ENCODE measurements at places on chromosomes 13 and 19.
A peak's percentile ranks its signal among the peaks of the same experiment; 100 is the strongest.

- peak; percentile 69 for DNase-seq
Measured at GRCh38 chr19:46373491-46374359, 26.8 kb downstream of the PPP5C start.

DNA sequence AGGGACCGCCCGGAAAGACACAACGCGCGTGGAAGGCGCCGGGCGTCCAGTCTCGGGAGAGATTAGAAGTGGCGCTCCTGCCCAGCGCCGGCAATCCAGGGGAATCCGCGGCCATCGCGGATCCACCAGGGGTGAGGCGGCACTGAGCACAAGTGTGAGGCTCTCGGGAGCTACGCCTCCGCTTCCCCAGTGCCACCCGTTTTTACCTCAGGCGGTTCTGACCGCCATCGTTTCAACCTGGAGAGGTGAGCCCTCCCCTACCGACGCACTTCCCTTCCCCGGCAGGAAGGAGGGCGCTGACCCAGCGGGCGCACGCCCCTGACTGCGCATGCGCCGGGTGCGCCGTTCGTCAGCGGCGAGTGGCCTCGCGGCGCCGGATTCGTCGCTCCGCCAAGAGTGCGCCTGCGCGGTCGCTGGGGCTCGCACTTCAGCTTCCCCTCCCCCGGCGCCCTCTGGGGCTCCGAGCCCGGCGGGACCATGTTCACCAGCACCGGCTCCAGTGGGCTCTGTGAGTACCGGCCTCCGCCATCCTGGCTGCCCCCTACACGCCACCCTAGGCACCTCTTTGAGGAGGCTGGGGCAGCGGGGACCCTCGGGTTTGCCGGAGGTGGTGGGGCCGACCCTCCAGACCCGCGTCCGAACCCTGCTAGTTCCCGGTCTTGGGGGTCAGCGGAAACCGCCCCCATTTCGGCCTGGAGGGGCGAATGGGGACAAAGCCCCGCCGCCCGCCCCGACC is at the start of gene UBAC2:
Gene UBAC2, plus strand, starts transcription at position 423 of the 736 bp plus-strand sequence. Its CDS starts 55 bp downstream, at position 478.
- DNase-seq, result peak; percentile 92

DNA sequence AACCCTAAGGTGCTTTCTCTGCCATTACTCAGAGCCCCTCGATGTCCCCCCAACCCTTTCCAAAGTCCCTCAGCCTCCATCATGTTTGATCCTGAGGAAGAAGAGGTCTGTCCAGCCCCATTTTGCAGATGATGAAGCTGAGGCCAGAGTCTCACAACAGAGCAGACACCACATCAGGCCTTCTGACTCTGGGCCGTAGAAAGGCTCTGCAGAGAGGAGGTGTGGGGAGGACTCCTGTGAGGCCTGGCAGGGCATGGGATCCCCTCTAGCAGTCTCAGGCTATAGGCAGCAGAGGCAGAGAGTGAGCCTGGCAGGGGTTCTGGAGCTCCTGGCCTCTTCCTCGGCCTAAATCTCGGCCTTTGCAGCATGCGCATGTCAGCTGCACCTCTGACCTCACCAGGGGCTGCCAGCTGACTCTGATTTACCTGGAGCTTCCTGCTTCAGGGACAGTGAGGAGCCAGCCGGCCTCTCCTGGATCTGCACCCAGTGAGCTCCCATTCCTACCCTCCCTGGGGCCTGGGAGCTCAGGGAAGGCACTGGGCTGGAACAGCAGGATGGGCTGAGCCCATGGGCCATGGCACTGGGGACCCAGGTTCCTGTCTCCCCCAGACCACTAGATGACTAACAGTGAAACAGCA is 41.7 kb upstream of the VSTM2B start:
- DNase-seq, result no peak

DNA sequence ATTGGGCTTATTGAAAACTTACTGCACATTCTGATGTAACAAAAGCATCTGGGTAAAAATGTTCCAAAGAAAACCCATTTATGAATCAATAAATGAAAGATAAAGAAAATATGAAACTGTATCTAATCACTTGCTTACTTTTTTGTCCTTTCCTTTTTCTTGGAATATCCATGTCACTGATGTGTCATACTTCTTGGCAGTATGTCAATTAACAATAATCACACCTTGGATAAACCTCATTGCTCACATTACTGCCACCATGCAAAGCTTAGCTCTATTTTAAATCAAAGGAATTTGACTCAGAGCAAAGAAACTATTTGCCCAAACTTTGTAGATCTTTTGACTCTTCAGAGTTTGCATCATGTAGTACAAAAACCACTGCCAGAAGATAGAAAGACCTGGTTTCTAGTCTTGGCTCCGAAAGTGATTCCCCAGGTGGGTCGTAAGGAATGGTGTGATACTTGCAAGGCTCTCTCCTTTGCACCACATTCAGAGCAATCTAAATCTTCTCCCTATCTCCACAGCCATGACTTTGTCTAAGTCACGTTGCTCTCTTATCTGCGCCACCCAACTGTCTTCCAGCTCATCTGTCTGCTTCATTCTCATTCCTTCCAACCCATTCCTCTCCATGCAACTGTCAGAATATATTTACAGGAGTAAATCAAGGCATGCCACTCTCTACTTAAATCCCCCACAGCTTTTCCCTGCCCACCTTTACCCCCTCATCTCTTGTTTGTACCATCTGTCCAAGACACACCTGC is 311.9 kb downstream of the COG6 start:
- peak; percentile 2 for DNase-seq

GRCh38 chr19:17095141-17095919 is 19.8 kb downstream of the MYO9B start:
- peak; percentile 68 for DNase-seq

- peak; percentile 70 for DNase-seq
Measured at GRCh38 chr13:65540175-65540574, 1690.0 kb downstream of the PCDH9 start.

DNA sequence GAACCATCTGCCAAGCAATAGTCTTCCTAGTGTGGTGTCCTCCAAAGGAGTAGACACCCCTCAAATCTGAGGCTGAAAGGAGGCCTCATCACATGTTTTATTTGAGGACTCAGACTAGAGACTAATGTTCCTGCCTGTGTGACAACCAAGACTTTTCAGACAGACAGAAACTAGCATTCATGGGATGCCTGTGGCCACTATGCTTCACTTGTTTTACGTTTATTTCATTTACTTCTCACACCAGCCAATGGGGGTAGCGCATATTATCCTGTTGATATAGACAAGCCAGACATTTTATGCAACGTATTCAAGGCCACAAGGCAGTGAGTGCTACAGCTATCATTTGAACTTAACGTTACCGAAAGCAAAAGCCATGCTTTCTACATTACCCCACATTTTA is 391.7 kb upstream of the HTR2A start:
- DNase-seq, result peak; percentile 31

- DNase-seq, result no peak
Measured at GRCh38 chr19:11166281-11167142, 10.9 kb upstream of the SPC24 start.

- DNase-seq, result no peak
Measured at GRCh38 chr19:6773323-6773931, 919 bp downstream of the VAV1 start.
